ENCODE measurements at places on chromosomes 4 and X. TPM values are rescaled to one million over a fixed set of nuclear protein-coding genes. Genes with fewer than 3 reads are reported as not detected.
A peak's percentile ranks its signal among the peaks of the same experiment; 100 is the strongest.

GRCh38 chrX:132716006-132716405 is 227.2 kb upstream of the MBNL3 start:
- H3K36me3 ChIP-seq = no peaks in the 10 kb centered on the region
- H3K27me3 ChIP-seq = peaks cover 2% of the 10 kb centered on the region
- no peak for DNase-seq
- no peaks in the 10 kb centered on the region for H3K4me1 ChIP-seq
- no peak overlapping the region for H3K27ac ChIP-seq

DNA sequence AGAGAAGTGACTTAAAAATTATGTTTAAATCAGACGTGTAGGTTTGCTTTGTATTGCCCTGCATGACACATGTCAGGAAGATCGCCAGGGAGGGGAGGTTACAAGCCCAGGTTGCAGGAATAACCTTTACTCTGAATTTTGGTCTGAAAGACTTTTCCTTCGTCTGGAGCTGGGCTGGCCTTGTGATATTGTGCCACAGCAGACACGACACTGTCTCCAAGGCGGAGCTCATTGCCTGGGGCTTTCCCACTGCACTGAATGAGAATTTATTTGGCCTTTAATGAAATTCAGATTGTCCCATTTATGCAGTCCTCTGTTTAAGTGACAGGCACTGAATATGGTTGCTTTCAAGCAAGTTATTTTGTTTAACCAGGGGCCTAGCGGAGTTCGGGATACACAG is 45.1 kb downstream of the RHOH start:
- H3K27me3 ChIP-seq = no peaks in the 10 kb centered on the region
- no peak for DNase-seq
- peaks cover 70% of the 10 kb centered on the region for H3K4me1 ChIP-seq
- H3K4me3 ChIP-seq = no peak overlapping the region
- H3K27ac ChIP-seq = peak overlapping the region; percentile 74

- H3K4me3 ChIP-seq = no peak overlapping the region
- H3K27me3 ChIP-seq = no peaks in the 10 kb centered on the region
- no peak overlapping the region for H3K27ac ChIP-seq
- DNase-seq = no peak
- H3K4me1 ChIP-seq = no peaks in the 10 kb centered on the region
- H3K36me3 ChIP-seq = no peaks in the 10 kb centered on the region
Measured at GRCh38 chr4:176583278-176583677, 209.4 kb downstream of the VEGFC start.

GRCh38 chrX:65871671-65872311 is 168.1 kb downstream of the VSIG4 start:
- H3K27ac ChIP-seq = no peak overlapping the region
- no peak for DNase-seq
- H3K4me1 ChIP-seq = no peaks in the 10 kb centered on the region
- H3K36me3 ChIP-seq = no peaks in the 10 kb centered on the region
- H3K27me3 ChIP-seq = no peaks in the 10 kb centered on the region
- no peak overlapping the region for H3K4me3 ChIP-seq

GRCh38 chr4:39528061-39528465 is 824 bp upstream of the UGDH start:
- H3K4me1 ChIP-seq = peaks cover 3% of the 10 kb centered on the region
- no peaks in the 10 kb centered on the region for H3K36me3 ChIP-seq
- H3K27me3 ChIP-seq = no peaks in the 10 kb centered on the region

DNA sequence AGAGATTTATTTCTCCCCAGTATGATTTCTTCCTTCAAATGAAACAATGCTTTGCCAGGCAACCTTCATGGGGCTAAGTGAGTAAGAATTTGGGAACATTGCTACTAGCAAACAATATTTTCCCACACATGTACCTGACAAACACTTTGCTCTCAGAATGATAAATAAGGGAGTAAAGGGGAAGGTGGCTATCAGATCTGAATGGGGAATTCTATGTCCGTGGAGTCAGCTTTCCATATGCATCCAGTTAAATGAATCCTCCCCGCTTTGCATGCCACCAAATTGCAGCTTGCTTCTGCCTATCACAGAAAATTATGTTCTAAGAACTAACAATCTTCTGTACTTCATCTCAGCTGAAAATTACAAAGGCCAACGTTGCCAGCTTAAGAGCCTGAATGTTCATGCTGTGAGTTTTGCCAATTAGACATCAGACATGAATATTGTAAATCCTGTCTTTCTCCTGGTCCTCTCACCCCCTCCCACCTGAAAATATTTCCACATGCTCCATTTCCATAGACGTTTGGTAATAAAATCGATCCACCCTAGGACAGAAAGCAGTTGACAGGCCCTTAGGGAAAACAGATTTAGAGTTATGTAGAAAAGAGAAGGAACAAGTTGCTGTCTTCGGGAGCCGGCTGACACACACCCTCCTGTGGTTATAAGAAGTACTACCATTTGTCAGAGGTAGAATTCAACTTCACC is 6.3 kb downstream of the MEPE start:
- no peak overlapping the region for H3K27ac ChIP-seq
- no peaks in the 10 kb centered on the region for H3K4me1 ChIP-seq
- H3K27me3 ChIP-seq = no peaks in the 10 kb centered on the region
- no peak for DNase-seq
- no peaks in the 10 kb centered on the region for H3K36me3 ChIP-seq
- no peak overlapping the region for H3K4me3 ChIP-seq

GRCh38 chr4:101960431-101960830 is 169.9 kb downstream of the BANK1 start:
- DNase-seq = no peak
- H3K4me3 ChIP-seq = no peak overlapping the region
- H3K36me3 ChIP-seq = no peaks in the 10 kb centered on the region
- no peaks in the 10 kb centered on the region for H3K27me3 ChIP-seq

DNA sequence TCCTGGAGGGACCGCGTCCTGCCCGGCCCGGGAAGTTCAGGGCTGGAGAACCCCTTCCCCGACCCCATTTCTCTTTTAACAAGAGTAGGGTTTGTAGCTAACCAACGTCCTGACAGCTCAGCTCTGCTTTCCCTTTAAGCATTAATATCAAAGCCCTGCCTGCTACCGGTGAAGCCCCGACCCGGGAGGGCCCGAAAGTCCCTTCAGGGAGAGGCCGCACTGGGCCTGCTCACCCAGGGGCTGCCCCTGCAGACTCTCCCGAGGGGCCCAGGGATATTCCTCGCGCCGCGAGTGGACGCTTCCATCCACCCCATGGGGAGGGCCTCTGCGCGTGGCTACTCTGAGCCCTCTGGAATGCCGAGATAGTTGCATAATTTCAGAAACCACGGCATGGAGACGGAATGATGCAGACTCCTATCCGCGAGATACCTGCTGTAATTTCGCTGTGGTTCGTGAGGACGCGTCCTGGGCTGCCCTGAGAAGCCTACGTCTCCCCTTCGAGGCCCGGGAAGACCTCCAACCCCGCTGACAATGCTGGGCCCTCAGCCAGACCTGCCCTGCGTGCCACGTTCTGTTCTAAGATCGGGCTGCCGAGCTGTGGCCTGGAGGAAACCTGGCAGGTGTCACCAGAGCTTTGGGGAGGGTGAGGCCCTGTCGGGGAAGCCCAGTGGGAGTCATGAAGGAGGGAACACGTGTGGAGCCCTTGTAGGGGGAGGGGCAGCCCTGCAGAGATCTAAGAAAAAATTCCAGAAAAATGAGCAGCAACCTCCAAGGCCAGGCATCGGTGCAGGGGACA is 999 bp upstream of the CTBP1 start:
- H3K4me3 ChIP-seq = peak overlapping the region; percentile 61
- H3K36me3 ChIP-seq = no peaks in the 10 kb centered on the region
- DNase-seq = peak; percentile 60
- H3K4me1 ChIP-seq = peaks cover 22% of the 10 kb centered on the region

DNA sequence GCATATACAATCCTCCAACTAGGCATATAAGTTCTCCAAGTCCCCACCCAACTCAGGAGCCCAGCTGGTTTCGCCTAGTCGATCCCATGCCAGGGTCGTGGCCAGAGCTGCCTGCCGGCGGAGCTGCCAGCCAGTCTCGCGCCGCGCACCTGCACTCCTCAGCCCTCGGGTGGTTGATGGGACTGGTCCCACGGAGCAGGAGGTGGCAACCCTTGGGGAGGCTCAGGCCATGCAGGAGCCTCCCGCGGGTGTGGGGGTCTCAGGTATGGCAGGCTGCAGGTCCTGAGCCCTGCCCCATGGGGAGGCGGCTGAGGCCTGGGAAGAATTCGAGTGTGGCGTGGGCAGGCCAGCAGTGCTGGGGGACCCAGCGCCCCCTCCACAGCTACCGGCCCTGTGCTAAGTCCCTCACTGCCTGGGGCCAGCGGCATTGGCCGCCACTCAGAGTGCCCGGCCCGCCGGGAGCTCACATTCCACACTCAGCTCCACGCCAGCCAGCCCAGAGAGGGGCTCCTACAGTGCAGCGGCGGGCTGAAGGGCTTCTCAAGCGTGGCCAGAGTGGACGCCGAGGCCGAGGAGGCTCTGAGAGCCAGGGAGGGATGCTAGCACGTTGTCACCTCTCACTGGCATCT is 1086.4 kb upstream of the PCDH10 start:
- H3K4me1 ChIP-seq = no peaks in the 10 kb centered on the region
- DNase-seq = no peak
- no peak overlapping the region for H3K4me3 ChIP-seq
- no peaks in the 10 kb centered on the region for H3K36me3 ChIP-seq
- H3K27ac ChIP-seq = no peak overlapping the region
- H3K27me3 ChIP-seq = no peaks in the 10 kb centered on the region

GRCh38 chrX:2589186-2590020 is 88.6 kb upstream of the DHRSX start:
- no peak overlapping the region for H3K27ac ChIP-seq
- no peaks in the 10 kb centered on the region for H3K36me3 ChIP-seq
- peaks cover 18% of the 10 kb centered on the region for H3K27me3 ChIP-seq
- no peak for DNase-seq
- H3K4me3 ChIP-seq = no peak overlapping the region
- H3K4me1 ChIP-seq = no peaks in the 10 kb centered on the region

GRCh38 chr4:145307763-145308430 is 127.5 kb upstream of the OTUD4 start:
- H3K36me3 ChIP-seq = no peaks in the 10 kb centered on the region
- no peak overlapping the region for H3K4me3 ChIP-seq
- no peak overlapping the region for H3K27ac ChIP-seq
- no peak for DNase-seq

GRCh38 chr4:38692421-38692820 is 28.4 kb downstream of the KLF3 start:
- no peak overlapping the region for H3K4me3 ChIP-seq
- H3K36me3 ChIP-seq = peaks cover 90% of the 10 kb centered on the region
- H3K4me1 ChIP-seq = peaks cover 13% of the 10 kb centered on the region
- H3K27me3 ChIP-seq = no peaks in the 10 kb centered on the region

- no peak overlapping the region for H3K4me3 ChIP-seq
- no peak for DNase-seq
- no peaks in the 10 kb centered on the region for H3K27me3 ChIP-seq
- H3K36me3 ChIP-seq = no peaks in the 10 kb centered on the region
- no peaks in the 10 kb centered on the region for H3K4me1 ChIP-seq
Measured at GRCh38 chr4:87806520-87806919, 7.2 kb downstream of the IBSP start.

DNA sequence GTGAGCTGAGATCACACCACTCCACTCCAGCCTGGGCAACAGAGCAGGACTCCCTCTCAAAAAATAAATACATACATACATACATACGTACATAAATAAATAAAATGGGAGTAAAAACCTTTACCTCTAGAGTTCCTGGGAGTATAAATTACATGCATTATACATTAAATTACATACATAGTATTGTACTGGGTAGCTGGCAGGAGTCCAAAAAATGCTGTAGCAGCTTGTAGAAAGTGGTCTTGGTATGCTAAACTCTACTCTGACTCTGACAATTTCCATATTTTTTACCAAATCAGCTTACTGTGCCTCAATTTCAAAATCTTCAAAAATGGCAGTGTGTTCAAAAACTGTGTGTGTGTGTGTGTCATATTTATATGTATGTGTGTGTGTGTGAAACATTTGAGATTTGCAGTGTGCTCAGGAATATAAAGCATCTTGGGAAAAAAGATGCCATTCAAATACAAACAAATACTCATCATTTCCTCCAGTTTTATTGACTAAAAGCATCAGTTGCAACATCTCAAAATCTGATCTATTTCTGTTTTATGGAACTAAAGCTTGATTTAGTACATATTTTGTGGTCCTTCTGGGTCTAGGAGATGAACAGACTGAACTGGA is 171.7 kb downstream of the SHROOM3 start:
- no peaks in the 10 kb centered on the region for H3K4me1 ChIP-seq
- no peak overlapping the region for H3K4me3 ChIP-seq
- H3K27me3 ChIP-seq = no peaks in the 10 kb centered on the region
- no peak overlapping the region for H3K27ac ChIP-seq

DNA sequence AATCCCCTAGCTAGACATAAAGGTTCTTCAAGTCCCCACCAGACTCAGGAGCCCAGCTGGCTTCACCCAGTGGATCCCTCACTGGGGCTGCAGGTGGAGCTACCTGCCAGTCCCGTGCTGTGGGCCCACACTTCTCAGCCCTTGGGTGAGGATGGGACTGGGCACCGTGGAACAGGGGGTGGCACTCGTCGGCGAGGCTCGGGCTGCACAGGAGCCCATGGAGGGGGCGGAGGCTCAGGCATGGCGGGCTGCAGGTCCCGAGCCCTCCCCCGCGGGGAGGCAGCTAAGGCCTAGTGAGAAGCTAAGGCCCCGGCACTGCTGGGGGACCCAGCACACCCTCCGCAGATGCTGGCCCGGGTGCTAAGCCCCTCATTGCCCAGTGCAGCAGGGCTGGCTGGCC is 16.1 kb upstream of the ACSL4 start:
- no peak for DNase-seq
- H3K36me3 ChIP-seq = no peaks in the 10 kb centered on the region
- H3K4me1 ChIP-seq = no peaks in the 10 kb centered on the region
- no peak overlapping the region for H3K4me3 ChIP-seq
- H3K27me3 ChIP-seq = no peaks in the 10 kb centered on the region

DNA sequence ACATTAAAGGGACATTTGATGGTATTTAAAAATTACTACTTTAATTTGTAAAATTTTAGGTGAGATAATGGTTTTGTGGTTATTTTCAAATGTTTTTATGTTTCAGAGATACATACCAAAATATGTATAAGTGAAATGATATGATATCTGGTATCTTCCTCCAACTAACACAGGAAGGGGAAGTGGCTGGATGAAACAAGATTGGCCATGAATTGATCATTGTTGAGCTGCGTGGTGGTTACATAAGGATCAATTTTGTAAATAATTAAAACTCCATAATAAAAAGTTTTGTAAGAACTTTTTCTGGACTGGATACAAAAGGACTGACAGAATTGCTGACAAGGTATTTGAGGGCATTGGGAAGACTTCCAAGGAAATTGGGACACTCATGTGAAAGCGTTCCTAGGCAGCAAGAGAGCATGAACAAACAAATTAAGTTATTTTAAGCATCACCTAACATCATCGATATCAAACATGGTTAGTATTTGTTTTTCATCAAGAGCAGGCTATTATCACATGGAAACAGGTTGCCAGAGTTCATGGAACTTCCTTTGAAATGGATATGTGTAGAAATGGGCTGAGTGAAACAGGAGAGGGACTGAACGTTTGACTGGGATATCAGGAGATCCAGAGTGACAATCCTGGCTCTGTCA is 4.4 kb upstream of the PGM2 start:
- H3K27ac ChIP-seq = no peak overlapping the region
- H3K4me3 ChIP-seq = no peak overlapping the region
- H3K36me3 ChIP-seq = no peaks in the 10 kb centered on the region
- H3K4me1 ChIP-seq = peaks cover 8% of the 10 kb centered on the region
- H3K27me3 ChIP-seq = no peaks in the 10 kb centered on the region

- no peaks in the 10 kb centered on the region for H3K27me3 ChIP-seq
- no peak overlapping the region for H3K4me3 ChIP-seq
- no peak overlapping the region for H3K27ac ChIP-seq
- no peaks in the 10 kb centered on the region for H3K36me3 ChIP-seq
- no peak for DNase-seq
Measured at GRCh38 chr4:41969671-41970070, 11.9 kb upstream of the DCAF4L1 start.

Gene PKD2
- 8.7 TPM for total RNA-seq

Gene LDB2
- total RNA-seq = 0.82 TPM

Gene RIPPLY1
- total RNA-seq = not detected

Gene UGT2B10
- not detected for total RNA-seq

Gene ARHGAP10
- 7.7 TPM for total RNA-seq

Gene PDZD4
- total RNA-seq = 5.8 TPM

Gene BEND2
- not detected for total RNA-seq

Gene EFHC2
- total RNA-seq = 2.0 TPM
